ENCODE measurements at places on chromosomes 6 and 20.
A peak's percentile ranks its signal among the peaks of the same experiment; 100 is the strongest.

DNA sequence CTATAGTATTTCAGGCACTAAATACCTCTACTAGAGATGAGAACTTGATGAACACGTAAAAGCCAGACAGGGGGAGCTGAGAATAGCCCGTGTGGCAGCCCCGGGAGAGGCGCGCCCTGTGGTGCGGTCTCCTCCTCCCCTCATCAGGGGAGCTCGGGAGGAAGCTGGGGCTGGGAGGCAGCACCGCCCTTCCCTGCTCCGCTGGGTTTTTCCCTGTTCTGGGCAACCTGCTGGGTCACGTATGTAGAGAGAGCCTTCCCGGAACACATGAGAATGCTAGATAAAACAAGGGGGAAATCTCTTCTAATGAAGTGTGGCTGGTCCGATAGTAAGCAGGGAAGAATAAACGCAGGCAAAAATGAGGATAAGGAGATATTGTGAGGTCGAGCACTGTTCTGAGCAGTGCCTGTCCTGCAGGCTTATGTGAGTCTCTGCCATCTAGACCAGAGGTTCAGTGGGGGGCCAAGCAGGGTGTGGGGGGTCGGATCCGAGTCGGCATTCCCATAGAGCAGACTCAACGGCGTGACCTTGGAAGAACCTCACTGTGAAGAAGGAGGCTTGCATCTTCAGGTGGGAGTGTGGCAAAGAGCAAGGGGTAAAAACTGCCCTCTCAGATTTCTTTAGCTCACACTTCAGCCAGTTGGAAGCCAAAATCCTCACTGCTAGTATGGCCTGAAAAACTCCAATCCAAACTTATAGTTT is 13.4 kb upstream of the RPS6KA2 start:
- DNase-seq: peak; percentile 8

DNA sequence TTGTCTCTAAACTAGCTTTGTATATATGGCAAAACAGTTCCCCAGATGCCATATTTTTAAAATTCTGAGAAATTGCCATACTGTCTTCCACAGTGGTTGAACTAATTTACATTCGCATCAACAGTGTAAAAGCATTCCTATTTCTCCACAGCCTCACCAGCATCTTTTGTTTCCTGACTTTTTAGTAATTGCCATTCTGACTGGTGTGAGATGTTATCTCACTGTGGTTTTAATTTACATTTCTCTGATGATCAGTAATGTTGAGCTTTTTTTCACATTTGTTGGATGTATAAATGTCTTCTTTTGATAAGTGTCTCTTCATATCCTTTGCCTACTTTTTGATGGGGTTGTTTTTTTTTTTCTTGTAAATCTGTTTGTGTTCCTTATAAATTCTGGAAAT is 1222.7 kb upstream of the CITED2 start:
- DNase-seq: no peak

GRCh38 chr20:42968746-42969145 is 221.0 kb downstream of the PTPRT start:
- DNase-seq: no peak

DNA sequence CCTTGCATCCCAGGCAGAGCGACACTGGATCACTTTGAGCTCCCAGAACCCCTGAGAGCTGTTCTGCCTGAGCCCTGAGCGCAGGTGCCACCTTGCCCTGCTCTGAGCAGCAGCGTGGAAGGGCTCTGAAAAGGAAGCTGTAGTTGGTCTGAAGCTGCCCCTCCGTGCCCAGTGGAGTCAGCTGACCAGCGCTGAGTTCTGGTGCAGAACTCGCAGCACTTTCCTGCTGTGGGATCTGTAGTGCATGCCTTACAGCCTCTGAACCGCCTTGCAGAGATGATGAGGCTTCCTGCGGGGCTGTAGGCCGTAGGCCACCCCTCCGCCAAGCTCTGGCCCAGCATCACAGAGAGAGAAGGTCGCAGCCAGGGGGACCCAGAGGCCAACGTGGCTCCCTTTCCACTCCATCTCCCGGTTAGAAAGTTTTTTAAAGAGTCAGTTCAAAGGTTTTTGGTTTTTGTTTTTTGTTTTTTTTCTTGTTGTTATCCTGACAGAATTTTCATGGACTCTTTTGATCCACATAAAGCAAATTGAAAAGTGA is 158.3 kb upstream of the CST7 start:
- DNase-seq: no peak

DNA sequence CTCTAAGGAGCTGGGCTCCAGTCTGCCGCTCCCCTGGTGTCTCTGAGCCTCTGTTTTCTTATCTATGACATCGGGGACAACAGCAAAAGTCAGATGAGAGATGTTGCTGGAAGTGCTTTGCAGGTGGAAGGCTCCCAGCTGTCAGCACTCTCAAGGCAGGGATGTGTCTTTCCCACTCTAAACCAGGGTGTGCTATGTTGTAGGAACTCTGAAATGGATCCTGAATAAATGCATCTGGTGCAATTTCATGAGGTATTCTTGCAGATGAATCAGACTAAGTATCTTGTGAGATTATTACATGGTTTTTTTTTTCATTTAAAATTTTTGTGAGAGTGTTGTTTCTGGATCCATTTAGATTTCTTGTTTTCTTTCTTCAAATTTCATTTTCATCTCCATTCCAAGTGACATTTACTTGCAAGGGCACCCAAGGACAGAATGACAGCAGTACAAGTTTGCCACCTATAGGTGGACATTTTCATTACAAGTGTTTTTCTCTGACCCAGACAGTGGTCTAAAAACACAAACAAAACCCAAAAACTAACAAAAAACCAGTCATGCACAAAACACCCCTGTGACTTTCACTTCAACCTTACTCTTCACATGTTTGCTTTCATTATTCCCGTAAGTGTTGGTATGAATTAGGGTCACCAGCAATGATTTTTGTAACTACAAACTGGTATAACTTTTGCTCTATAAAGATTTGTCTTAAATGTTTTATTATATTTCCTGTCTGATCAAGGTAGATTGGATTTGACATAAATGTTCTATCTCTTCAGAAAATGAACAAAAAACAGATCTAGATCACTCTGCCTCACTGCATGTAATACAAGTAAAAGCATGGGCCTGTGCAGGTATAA is 14.7 kb upstream of the SIM1 start:
- DNase-seq: no peak

DNA sequence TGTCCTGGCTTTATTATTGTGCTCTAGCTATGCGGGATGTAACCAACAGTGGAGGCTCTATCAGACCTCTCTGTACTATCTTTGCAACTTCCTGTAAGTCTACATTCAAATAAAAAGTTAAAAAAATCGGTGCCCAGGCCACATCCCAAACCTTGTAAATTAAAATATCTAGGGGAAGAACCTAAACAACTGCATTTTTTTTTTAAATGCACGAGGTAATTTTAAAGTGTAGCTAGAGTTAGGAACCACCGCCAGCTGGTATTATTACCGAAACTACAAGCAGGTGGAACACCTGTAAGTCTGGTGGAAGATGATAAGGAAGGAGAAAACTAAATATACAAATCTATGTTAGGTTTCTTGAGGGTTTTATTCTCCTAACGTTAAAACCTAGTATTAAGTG is 34.5 kb upstream of the ID4 start:
- DNase-seq: no peak

GRCh38 chr6:169785566-169785965 is 34.1 kb downstream of the ERMARD start:
- DNase-seq: no peak

DNA sequence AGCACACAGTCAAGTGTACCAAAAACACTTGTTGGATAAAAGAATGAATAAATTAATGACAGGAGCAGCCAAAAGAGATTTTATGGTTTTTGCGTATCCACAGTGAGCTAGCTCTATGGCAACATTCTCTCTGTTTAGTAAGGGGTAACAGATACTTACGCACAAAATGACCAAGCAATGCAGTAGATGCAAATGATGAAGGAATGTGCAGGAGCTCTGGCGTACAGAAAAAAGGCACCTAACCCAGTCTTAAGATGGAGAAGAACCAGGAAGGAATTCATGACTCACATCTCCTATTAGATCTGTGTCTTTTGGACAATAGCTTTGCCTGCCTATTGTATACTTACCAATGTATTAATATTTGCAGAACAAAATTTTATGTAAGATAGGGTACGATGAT is 191.9 kb upstream of the PREP start:
- no peak for DNase-seq

- no peak for DNase-seq
Observed at GRCh38 chr6:167163476-167164011, 5.8 kb upstream of the GPR31 start.

DNA sequence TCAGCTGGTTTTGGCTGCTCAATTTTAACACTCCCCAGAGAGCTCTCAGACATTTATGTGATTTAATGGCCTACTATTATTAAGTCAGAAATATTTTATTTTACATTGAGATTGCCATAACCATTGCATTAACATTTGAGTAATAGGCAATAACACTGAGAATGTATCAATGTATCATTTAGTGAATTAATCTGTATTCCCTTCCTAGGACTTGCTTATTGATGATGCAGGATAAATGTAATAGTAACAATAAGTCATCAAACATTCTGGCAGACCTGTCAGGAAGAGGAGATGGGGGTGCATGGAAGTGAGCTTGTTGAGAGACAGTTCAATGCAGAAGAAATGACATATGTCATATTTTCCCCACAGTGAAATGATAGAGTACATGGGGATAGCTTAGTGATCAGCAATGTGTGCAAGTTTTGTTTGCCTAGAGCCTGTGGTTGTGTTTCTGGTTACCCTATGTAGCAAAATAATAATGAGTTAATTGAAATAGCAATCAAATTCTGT is 458.9 kb downstream of the EYS start:
- no peak for DNase-seq

DNA sequence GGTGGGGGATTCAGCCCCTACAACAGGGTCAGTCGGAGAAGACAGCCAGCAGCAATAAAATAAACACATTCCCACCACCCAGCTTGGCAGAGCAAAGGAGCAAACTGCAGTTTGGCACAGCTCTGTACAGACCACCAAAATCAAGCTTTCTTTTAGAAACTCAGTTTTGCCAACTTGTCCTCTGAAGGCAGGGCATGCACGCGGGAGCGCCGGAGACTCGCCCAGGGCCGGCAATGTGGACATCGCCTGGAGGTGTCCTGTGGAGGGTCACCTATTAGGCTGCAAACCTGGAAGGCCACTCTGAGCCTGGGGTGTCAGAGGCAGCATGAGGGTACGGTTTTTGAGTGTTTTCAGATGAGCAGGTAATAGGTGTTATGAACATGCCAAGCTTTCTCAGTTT is 34.7 kb downstream of the TMEM242 start:
- DNase-seq: no peak

DNA sequence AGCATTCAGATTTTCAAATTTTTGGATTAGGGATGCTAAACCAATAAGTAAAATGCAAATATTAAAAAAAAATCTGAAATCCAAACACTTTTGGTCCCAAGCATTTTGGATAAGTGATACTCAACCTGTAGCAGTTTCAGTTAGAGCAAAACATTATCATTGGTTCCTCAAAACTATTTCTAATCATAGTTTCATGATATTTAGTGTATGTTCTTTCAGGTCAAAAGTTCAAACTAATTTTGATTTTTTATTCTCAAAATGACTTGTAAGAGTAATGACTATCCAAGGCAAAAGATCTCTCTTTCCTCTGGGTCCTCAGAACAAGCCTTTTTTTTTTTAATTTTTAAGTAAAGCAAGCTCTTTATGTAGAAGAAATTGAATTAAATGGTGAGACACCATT is 64.0 kb upstream of the TFB1M start:
- no peak for DNase-seq

- DNase-seq: no peak
Observed at GRCh38 chr20:58393299-58393698, 4.3 kb downstream of the VAPB start.

GRCh38 chr6:94349227-94349626 is 929.9 kb upstream of the EPHA7 start:
- no peak for DNase-seq

- no peak for DNase-seq
Observed at GRCh38 chr6:27767851-27768250, 144.3 kb downstream of the OR2B2 start.

GRCh38 chr6:151761851-151762250 is 45.6 kb upstream of the ESR1 start:
- DNase-seq: no peak

- DNase-seq: no peak
Observed at GRCh38 chr20:37943501-37944455, 40.9 kb downstream of the VSTM2L start.

DNA sequence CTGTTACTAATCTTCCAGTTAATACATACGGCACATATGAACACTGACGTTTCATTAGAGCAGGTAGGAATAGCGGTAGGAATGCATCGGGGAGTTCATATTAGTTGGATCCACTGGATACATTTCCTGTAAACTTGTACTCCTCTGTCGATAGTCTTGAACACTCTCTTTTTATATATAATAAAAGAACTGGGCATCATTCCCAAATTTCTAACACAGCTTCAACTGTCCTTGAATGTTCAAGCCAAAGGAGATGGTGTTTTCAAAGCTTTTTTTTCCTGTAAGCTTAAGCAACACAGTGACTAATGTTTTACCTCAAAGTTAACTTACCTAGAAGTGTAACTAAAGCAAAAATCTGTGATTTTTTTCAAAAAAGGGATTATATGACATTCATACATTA is 195.3 kb downstream of the UTRN start:
- no peak for DNase-seq

DNA sequence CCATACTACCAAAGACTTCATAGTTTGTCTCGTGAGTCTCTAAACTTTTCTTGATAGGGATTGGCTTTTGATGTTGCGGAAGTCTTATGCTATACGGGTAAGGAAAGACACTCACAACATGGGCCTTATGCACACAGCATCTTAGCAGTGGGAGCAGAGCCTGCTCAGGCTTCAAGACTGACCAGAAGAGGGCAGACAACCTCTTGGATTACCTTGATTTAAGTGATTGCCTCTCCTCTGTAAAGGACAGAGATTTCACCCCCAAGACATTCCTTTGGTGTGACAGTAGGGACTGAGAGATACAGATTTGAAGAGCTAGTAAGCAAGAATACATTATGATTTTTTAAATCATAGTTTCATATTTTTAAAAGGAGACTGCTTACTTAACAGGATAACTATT is 71.0 kb upstream of the SAMD3 start:
- peak; percentile 4 for DNase-seq

DNA sequence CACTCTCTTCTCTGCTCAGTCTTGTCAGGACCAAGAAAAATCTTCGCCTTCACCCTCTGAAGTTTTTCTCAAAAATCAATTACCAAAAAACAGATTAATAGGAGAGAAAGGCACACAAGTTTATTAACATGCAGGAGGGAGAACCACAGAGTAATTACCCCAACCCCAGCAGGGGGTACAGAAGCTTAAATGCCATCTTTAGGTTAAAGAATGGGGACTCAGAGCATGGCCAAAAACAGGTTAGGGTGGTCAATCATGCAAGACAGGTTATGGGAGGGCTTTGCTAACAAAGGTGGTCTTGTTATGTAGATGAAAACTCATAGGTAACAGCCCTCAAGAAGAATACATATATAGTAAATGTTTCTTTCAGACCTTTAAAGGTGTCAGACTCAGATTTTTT is 100.5 kb upstream of the BTN3A2 start:
- no peak for DNase-seq

DNA sequence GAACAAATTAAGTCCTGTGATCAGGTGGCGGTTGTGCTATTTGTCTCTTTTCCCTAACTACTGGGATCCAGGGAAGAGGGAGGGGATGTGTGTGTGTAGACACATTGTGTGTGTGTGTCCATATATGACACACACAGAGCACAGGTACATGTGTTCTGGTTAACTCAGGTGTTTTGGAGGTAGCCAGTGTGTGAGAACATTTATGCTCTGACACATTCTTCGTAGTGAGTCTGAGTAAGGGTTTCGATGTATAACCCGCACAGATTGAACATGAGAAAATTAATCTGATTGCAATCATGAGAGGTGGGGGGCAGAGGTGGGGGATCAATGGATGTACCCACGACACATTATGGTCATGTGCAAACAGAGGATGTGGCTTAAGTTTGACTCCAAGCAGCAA is 12.6 kb downstream of the ZC3H12D start:
- no peak for DNase-seq

All from stimulated activated CD4-positive, alpha-beta T cell treated with anti-CD3 and anti-CD28 coated beads, Interleukin-4, amount 100 ng/mL, for 1 hour (primary cell).